Subcutaneous adipose tissue (tissue), 4 donors: ENCODE measurements at places on chromosomes 3 and 15. TPM values are rescaled to one million over a fixed set of nuclear protein-coding genes. Genes with fewer than 3 reads are reported as not detected.

Gene SLCO3A1
- 22.3 TPM for total RNA-seq

Gene NR1D2
- total RNA-seq = 48.7 TPM

Gene HDDC3
- total RNA-seq = 17.2 TPM

Gene SCG5
- total RNA-seq = 2.9 TPM

Gene SI
- not detected for total RNA-seq

Gene LOXL1
- total RNA-seq = 5.4 TPM

Gene TMC3
- total RNA-seq = not detected

Gene FAM107A
- 11.2 TPM for total RNA-seq

Gene SAXO2
- 0.22 TPM for total RNA-seq

Gene CD200R1
- total RNA-seq = 3.0 TPM

Gene GCNT3
- total RNA-seq = not detected

Gene APBA2
- 2.4 TPM for total RNA-seq

Gene RETNLB
- total RNA-seq = not detected

Gene ST3GAL6
- total RNA-seq = 33.4 TPM

Gene SLC28A2
- total RNA-seq = not detected

Gene BNC1
- total RNA-seq = 0.44 TPM

Gene SLC26A6
- 4.2 TPM for total RNA-seq

Gene ANKRD63
- not detected for total RNA-seq

Gene RYK
- total RNA-seq = 59.9 TPM

Gene OXTR
- not detected for total RNA-seq

Gene STX19
- total RNA-seq = not detected

Gene IQCF5
- not detected for total RNA-seq

Gene RAB43
- total RNA-seq = 7.5 TPM

Gene PEAK1
- 68.8 TPM for total RNA-seq

Gene PPP1R14D
- not detected for total RNA-seq

Gene PPP4R2
- 38.9 TPM for total RNA-seq

Gene GOLGA8J
- not detected for total RNA-seq

Gene GPR149
- not detected for total RNA-seq

Gene TTC23
- 23.6 TPM for total RNA-seq

Gene ECE2
- not detected for total RNA-seq

Gene ANO10
- 34.5 TPM for total RNA-seq

Gene PLSCR2
- not detected for total RNA-seq

Gene NLGN1
- total RNA-seq = 7.3 TPM
